Left hindlimb (tissue), 1 donor: ENCODE measurements at places on chromosomes 7 and 10.

- DNase-seq = no peak
These were observed 4.8 kb downstream of the EGR2 start for GRCh38 chr10:62811159-62811875.

DNA sequence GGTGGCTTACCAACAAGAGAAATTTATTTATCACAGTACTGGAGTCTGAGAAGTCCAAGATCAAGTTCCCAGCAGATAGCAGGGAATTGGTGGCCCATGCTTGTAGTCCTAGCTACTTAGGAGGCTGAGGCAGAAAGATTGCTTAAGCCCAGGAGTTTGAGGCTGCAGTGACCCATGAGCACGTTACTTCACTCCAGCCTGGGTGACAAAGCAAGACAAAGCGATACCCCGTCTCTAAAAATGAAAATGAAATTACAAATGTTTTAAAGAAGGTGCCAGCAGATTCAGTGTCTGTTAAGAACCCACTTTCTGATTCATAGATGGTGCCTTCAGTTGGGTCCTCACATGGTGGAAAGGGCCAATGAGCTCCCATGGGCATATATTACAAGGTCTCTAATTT is 20.6 kb upstream of the ARHGAP12 start:
- no peak for DNase-seq

- no peak for DNase-seq
These were observed 223.9 kb downstream of the C7orf25 start for GRCh38 chr7:42688056-42688371.

DNA sequence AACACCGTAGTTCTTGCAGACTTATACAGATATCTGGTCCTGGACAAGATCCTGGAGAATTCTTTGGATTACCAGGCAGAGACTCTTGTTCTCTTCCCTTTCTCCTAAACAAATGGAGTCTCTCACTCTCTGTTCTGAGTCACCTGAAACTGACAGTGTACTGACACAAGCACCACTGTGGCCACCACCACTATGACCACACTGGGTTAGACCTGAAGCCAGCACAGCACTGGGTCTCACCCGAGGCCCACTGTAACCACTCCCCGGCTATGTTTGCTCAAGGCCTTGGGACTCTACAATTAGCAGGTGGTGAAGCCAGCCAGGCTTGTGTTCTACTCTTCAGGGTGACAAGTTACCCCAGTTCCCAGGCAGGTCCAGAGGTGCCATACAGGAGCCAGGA is 22.8 kb downstream of the SLC39A12 start:
- DNase-seq = no peak

DNA sequence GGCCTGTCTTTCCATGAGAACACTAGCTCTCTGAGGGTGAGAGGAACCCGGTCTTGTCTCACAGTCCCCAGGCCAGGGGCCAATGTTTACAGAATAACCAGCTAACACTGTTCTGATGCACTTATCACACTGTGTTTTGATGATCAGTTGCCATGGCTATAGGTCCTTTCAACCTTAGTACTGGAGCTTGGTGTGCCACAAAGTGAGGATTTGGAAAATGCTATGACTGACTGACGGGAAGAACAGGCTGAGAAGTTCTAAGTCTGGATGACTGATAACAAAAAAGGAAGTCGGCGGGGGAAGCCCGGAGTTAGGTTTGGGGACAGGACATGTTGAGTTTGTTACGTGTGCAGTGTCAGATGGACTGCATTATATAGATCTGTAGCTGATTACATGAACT is 141.8 kb downstream of the CTTNBP2 start:
- DNase-seq = no peak

- no peak for DNase-seq
These were observed 828 bp downstream of the BNIP3 start for GRCh38 chr10:131980761-131981428.

DNA sequence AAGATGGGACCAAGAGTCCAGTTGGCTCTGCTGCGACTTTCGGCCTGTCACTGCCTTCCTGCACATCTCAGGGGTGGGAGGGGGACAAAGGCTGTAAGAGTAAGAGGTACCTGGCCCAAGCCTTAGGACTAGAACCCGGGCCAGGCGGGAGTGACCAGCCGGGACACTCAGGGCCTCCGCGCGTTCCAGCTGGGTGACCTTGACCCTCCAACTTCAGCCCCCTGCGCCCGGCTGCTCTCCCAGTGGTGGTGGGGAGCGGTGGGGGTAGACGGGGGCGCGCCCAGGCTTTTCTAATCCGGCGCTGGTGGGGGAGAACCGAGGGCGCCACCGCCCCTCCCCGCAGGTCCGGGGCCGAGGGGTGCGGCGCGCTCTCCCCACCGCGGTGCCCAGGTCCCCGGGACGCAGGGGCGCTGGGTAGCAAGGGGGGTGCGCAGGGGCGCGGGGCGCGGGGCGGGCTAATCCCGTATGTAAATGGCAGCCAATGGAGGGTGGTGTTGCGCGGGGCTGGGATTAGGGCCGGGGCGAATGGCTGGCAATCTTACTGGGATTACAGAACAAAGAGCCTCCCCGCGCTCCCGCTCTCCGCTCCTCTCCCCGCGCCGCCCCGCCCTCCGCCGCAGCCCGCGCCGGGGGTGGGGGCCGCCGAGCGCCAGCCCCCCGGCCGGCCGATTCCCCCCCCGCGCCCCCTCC is at the start of gene GTF2IRD1:
Gene GTF2IRD1, plus strand, starts transcription at position 585 of the 690 bp plus-strand sequence. CDS start 54,175 bp downstream, outside the sequence.
- DNase-seq = peak; percentile 89

- no peak for DNase-seq
These were observed 131.1 kb upstream of the CDK1 start for GRCh38 chr10:60646966-60647796.

DNA sequence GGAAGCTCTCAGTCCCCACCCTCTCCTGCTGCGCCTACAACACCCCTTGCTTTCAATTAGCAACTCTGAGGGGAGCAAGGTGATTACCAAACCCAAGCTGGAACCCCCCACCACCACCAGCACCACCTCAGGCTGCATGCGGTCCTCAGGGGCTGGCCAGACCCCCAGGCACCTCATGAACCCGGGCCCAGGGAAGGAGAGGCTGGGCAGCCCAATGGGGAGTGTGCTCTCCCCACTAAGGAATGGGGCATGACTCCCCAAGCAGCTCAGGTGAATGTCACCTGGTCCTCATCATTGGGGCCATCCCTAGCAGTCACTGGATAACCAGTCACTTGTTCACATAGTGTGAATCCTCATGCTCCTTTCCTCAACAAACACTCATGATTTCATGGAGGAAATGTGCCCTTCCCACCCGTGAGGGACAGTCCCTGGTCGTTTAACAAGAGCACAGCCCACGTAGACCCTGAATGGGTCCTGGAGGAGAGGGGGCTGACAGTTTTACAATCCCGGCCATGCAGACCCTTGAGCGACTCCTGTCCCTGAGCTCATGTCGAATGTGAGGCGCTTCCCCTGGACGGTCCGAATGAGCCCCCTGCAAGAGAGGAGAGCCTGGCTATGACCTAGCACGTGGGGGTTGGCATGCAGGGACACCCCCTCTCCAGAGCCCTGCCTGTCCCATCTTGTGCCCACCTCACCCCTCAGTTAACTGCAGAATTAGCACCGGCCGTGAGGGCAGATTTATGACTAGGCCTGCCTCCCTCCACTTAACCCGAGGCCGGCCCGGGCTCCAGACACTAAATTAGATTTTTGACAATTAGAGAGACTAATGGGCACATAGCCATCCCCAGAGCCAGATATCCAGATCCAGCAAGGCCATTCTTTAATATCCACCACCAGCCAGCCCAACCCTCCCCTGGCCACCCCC is 29.1 kb downstream of the POLL start:
- no peak for DNase-seq

- no peak for DNase-seq
These were observed 730.6 kb upstream of the IGFBP3 start for GRCh38 chr7:46651561-46652088.

DNA sequence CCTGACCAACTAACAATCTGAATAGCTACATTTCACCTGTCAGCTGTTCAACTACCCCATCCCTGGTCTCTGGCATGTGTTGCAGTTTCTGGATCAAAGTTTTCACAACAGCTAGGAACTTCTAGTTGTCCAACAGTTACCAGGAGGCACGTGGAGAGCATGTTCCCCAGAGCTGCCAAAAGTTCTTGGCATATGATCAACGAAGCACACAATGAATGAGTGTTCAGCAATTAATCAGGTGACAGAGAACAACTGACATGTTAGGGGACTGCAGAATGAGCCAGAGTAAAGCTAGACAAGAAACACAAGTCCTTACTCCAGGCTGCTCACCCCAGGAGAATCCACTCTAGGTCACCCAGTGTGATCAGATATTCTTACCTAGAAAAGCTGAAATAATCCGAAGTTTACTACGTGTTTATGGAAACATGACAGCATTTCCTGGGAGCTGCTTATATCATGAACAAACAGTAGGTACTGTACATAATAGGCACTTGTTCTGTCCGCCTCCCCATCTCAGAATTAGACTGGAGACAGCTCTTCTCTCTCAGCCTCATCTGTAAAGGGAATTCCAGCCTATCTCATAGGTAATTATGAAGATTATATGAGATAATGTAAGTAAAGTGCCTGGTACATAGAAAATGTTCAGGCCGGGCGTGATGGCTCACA is 50.6 kb downstream of the ZNF438 start:
- peak; percentile 54 for DNase-seq

DNA sequence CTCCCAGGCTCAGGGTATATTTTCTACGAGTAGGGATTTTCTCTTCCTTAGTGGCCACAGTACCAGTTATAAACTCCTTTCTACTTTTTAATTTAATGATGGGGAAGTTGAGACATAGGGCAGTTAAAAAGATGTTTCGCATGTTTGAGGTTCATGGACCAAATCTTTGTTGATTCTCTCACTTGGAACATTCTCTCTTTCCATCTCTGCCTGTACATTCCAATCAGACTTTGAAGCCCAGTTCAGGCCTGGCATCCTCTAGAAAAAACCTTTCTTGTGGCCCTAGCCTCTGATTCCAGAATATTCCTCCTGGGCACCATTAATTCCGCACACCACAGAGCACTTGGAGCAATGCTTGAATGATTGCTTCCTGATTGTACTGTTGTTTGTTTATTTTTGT is 18.5 kb downstream of the SLC13A4 start:
- no peak for DNase-seq

DNA sequence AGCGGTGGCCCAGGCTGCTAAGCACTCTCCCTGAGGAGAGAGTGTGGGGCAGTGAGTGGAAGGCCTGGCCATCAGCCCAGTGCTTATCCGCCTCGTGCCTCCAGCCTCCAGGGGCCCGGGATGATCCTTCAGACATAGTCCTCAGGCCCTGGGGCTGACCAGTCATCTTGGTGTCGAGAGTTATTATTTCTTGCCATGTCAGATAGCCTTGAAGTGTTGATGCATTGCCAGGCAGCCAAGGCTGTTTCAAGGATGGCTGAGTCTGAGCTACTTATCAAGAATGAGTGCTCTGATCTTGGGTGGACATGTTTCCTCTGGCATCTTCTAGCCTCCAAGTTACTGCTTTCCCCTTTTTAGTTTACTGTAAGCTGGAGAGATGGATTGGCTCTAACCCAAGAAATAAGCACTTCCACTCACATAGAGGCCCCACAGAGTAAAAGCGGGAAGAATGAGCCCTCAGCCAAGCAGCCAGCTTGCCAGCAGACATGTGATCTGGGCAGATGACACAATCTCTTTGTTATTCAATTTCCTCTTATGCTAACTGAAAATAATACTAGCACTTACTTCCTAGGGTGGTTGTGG is 136.5 kb upstream of the NAMPT start:
- peak; percentile 73 for DNase-seq

- no peak for DNase-seq
These were observed 12.4 kb upstream of the SCRN1 start for GRCh38 chr7:30001998-30002397.

DNA sequence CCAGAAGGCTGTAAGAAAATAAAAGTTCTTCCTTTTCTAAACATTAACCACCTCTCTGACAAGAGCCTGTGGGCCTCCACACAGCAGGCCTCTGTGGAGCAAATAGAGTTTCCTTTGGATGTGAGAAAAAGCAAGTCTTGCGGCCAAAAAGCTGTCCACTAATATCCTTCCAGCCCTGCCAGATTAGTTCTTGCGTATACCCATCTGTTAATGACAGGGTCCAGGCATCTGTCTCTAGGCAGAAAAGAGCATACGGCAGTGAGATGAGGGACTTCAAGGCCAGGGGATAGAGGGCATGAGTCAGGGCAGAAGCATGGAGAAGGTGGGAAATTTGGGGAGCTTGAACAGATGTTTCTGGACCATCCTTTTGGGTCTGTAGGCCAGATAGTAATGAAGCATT is 164.9 kb downstream of the NSUN6 start:
- no peak for DNase-seq

DNA sequence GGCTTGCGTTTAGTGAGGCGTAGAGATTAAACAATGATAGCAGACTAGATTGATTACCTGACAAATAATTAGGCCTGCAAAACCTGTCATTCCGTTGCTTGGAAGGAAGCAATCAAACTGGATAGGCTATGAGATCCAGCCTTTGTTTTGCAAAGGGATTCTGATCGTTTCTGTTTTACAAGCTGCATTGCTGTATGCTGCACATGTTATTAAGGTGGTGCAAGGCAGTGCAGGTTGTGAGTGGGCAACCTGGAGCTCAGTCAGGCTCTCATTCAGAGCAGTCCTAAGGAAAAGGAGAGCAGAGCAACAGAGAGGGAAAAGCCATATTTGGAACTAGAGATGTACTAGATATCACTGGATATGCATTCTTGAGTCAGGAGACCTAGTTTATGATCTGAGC is 6.9 kb upstream of the NOBOX start:
- DNase-seq = no peak

DNA sequence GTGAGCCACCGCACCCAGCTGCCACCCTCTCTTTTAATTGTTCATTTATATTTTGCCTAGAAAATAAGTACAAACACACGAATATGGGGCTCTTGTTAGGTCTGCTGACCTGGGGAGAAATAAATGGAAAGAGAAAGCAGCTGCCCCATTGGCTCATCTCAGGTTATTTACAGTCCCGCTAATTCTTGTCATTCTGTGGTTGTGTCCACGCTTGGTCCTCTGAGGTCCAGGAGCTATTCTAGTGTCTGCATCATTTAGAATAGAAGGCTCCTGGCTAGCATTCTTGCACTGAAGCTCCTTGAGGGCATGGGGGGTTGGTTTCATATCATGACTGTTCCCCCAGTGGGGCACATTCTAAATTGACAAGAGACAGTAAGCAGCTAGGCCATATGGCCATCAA is 128.5 kb downstream of the TACC2 start:
- no peak for DNase-seq

- DNase-seq = no peak
These were observed 6.6 kb downstream of the LAT2 start for GRCh38 chr7:74216361-74216761.

DNA sequence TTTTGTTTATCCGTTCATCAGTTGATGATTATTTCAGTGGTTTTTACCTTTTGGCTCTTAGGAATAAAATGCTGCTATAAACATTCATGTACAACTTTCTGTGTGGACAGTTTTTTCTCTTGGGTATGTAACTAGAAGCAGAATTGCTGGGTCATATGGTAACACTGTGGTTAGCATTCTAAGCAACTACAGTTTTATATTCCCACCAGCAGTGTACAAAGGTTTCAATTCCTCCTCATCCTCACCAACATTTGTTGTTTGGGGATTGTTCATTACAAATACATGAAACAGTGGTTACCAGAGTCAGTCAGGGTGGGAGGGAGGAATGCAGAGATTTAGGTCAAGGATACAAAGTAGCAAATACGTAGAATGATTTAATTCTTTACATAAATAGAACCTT is 97.0 kb downstream of the NPSR1 start:
- DNase-seq = no peak

GRCh38 chr7:14931511-14932215 is 29.1 kb upstream of the DGKB start:
- DNase-seq = no peak

- DNase-seq = no peak
These were observed 35.0 kb downstream of the LHFPL3 start for GRCh38 chr7:104363355-104363754.
